GM06990 (cell line): ENCODE measurements at places on chromosomes 7 and 10.

DNA sequence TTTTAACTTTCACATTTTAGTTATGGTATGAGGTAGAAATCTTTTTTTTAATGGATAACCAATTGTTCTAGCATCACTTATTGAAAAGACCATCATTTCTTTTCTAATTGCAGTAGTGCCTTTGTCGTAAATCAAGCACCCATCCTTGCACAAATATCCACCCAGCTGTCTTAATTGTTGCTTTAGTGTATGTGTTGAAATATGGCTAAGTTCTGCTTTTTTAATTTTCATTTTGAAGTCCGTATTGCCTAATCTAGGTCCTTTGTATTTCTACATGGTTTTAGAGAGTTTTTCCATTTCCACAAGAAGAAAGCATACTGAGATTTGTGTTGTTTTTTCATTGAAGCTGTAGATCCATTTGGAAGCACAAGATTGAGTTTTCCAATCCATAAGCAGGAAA lies 259.6 kb upstream of the SEMA3E start:
- DNase-seq = no peak

GRCh38 chr7:68770649-68771048 lies 827.6 kb upstream of the AUTS2 start:
- no peak for DNase-seq

GRCh38 chr10:11285171-11285570 lies 267.5 kb downstream of the CELF2 start:
- no peak for DNase-seq

DNA sequence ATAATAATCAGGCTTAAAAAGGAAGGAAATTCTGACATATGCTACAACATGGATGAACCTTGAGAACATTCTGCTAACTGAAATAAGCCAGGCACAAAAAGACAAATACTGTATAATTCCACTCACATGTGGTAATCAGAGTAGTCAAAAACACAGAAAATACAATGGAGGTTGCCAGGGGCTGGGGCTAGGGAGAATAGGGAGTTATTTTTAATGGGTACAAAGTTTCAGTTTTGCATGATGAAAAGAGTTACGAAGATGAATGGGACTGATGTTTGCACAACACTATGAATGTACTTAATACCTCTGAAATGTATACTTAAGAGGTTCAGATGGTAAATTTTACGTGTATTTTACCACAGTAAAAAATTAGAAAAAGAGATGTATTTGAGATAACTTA lies 145.6 kb downstream of the DOCK4 start:
- no peak for DNase-seq

DNA sequence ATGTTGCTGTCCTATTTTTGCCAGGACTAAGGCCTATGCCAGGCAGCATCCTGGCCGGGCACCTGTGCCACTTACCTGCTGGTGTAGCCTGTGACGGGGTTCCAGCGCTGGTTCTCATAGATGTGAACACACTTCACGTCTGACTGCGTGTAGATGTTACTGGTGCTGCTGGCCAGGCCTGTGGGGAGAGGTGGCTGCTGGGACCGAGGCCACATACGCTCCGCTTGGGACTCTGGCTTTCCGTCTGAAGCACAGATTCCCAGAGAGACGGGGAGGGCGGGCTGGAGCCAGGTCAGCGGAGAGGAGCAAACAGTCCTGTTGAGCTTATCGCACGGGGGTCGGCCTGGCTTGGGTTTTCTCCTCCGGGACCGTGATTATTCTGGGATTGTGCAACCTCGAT lies 16.7 kb downstream of the BHLHA15 start:
- DNase-seq = no peak
